NCI-H510A (cell line): ENCODE measurements at places on chromosomes 5 and 9.

- no peak for DNase-seq
Observed at GRCh38 chr5:163439092-163439425, 1.7 kb downstream of the CCNG1 start.

- DNase-seq, result no peak
Observed at GRCh38 chr5:135364421-135365262, 34.4 kb downstream of the MACROH2A1 start.

DNA sequence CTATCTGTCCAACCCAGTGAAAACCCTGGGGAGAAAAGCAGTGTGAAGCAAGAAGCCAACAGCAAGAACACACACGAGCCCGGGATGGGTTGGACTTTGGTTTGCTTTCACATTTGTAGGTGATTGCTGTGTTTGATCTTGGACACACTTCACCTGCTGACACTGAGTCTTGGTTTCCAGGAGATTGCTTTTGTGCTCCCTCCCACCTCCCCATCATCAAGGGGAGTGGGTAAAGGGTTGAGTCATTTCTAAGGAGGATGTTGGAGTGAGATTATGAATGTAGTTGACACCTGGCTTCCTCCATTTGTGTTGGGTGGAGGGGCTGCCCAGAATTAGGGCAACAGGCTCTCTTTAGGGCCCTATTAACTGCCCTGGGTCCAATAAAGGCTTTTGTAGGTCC is 37.5 kb downstream of the ANKDD1B start:
- DNase-seq, result no peak

- DNase-seq, result no peak
Observed at GRCh38 chr5:96316487-96316886, 116.6 kb downstream of the PCSK1 start.

- DNase-seq, result no peak
Observed at GRCh38 chr9:78821126-78821822, 524.3 kb downstream of the PSAT1 start.

GRCh38 chr9:35002623-35003022 is 13.1 kb downstream of the DNAJB5 start:
- no peak for DNase-seq

GRCh38 chr5:93151896-93152295 is 429.1 kb downstream of the NR2F1-AS1 start:
- no peak for DNase-seq

DNA sequence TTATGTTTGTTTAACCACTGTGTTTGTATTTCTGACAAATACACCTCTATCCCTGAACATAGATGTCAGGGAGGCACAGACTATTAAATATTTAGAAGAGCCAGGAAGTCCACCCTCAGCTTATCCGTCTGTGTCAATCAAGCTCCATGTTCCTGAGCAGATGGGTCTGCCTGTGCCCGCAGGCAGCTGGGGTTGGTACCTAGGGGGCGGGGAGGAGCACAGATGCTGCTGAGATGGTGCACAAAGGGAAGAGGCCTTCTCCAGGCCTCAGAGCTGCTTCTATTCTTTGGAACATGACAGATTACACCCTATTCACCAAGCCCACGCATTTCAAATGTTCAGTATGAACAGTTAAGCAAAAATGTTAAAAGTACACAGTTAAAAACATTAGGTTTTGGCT is 142.1 kb downstream of the EPB41L4A start:
- no peak for DNase-seq

DNA sequence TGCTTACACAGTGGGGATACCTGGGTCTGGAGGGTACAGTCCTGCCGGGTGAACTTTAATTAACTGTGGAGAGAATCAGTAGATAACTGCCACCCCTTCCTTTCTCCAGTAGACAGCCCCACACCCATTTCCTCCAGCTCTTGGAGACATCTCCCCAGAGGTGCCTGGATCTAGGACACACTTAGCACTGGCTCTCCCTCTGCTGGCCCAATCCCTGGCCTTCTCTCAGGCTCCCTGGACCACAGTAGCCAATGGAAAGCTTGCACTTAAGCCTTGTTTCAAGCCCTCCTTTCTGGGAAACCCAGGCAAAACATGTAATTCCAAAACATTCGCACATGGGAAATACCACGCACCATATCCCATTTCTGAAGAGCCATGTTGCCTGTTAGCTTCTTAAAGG is 169.2 kb upstream of the GAS1 start:
- DNase-seq, result no peak

- no peak for DNase-seq
Observed at GRCh38 chr5:147552897-147553296, 43.0 kb upstream of the DPYSL3 start.

DNA sequence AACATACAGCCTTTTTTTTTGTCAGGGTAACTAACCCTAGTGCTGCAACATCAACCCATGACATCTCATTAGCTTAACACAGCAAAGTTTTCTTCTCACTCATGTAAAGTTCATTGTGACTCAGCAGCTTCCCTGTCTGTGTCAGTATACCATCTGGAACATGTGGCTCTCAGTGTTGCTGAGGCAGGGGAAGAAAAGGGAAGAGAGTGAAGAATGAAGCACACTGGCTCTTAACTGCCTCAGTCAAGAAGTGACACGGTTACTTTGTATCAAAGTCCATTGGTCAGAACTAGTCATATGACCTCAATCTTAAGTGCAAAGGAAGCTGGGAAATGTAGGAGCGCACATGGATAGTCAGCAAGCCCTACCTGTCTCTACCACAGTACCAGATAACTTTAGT is 185.0 kb upstream of the ELL2 start:
- DNase-seq, result no peak
